ENCODE measurements at places on chromosomes 16 and 17.
A peak's percentile ranks its signal among the peaks of the same experiment; 100 is the strongest.

GRCh38 chr17:78576389-78577112, 645 bp downstream of the DNAH17 start:
- no peaks in the 10 kb centered on the region for H3K4me1 ChIP-seq
- H3K27me3 ChIP-seq = no peaks in the 10 kb centered on the region
- no peak for DNase-seq
- H3K27ac ChIP-seq = no peak overlapping the region
- no peak overlapping the region for H3K4me3 ChIP-seq

DNA sequence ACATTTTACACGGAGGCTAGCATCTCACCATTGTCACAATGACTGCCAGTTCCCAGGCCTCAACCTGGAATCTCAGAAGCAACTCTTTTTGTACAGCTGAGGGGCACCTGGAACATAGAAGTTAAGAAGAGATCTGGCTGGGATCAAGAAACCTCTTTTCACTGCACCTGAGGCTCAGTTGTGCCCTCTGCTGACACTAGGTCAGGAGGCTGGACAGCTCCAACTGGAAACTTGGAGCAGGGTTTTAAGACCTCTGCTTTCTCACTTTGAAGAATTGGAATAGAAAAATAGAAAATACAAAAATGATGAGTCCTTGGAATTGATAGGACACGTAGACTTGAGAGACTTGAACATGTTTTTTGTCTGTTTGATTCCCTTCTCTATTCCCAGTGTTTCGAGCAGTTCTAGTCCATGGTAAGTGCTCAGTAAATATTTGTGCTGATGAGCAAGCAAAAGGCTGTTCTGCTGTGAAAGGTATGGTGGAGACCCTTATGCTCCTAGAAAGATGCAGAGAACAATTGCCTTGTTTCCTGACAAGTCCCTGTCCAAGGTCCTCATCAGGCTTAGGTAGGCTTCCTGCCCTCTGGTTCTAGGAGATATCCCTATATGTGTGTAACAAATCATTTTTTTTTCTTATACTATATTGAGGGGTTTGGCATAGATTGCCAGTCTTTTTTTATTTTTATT, 13.6 kb upstream of the PPM1D start:
- no peak overlapping the region for H3K4me3 ChIP-seq
- no peak for DNase-seq
- H3K27ac ChIP-seq = no peak overlapping the region
- H3K27me3 ChIP-seq = no peaks in the 10 kb centered on the region

GRCh38 chr16:28492511-28492910, 637 bp upstream of the CLN3 start:
- peaks cover 46% of the 10 kb centered on the region for H3K4me1 ChIP-seq
- H3K27me3 ChIP-seq = no peaks in the 10 kb centered on the region
- no peak for DNase-seq
- H3K27ac ChIP-seq = peak overlapping the region; percentile 99
- H3K4me3 ChIP-seq = peak overlapping the region; percentile 96

GRCh38 chr17:32777436-32777835, 99.5 kb downstream of the MYO1D start:
- H3K36me3 ChIP-seq = no peaks in the 10 kb centered on the region
- no peak for DNase-seq
- H3K27me3 ChIP-seq = no peaks in the 10 kb centered on the region
- no peaks in the 10 kb centered on the region for H3K4me1 ChIP-seq

GRCh38 chr17:1561420-1562175, 994 bp downstream of the PITPNA start:
- DNase-seq = no peak
- peaks cover 20% of the 10 kb centered on the region for H3K4me1 ChIP-seq
- H3K27me3 ChIP-seq = no peaks in the 10 kb centered on the region
- peaks cover 5% of the 10 kb centered on the region for H3K36me3 ChIP-seq
- H3K27ac ChIP-seq = peak overlapping the region; percentile 53
- peak overlapping the region; percentile 60 for H3K4me3 ChIP-seq

DNA sequence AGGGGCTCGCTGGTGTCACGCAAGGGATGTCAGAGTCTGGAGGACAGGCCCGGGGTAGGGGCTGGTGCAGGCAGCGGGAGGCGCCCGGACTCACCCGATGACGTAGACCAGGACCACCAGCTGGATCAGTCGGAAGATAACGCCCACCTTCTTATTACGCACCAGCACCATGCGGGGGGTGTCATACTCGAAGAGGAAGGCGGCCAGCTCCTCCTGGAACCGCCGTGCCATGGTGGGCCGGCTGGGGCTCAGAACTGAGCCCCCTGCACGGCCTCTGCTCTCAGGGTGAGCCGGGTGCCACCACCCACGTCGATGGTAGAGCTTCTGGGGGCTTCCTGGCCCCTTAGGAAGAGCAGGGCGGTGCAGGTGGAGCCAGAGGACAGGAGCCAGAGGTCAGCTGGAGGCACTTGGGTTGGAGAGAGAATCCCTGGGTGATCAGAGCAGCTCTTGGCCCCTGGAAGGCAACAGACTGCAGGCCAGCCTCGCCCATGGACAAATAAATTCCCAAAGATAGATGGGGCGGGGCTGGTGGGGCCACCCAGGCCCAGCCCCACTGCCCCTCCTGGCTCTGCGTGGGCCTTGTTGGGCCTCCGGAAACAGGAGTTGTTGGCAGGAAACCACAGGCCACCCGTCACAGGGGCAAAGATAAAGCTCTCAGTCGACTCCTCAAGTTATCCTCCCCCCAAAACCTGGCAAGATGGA, at the start of gene P2RX1:
TSS of gene P2RX1 (minus strand) at position 471 of the 702 bp plus-strand sequence. CDS start at position 231, 240 bp downstream.
- no peak within 1 kb of the TSS for H3K27ac ChIP-seq
- no peak for DNase-seq
- peaks cover 28% of the 10 kb centered on the region for H3K4me1 ChIP-seq
- H3K36me3 ChIP-seq = no peaks in the 10 kb centered on the region

- peak; percentile 51 for DNase-seq
- no peaks in the 10 kb centered on the region for H3K4me1 ChIP-seq
- peaks cover 64% of the 10 kb centered on the region for H3K36me3 ChIP-seq
- no peak overlapping the region for H3K27ac ChIP-seq
- H3K27me3 ChIP-seq = no peaks in the 10 kb centered on the region
These were observed 32.0 kb downstream of the MBTPS1 start for GRCh38 chr16:84084570-84085270.

DNA sequence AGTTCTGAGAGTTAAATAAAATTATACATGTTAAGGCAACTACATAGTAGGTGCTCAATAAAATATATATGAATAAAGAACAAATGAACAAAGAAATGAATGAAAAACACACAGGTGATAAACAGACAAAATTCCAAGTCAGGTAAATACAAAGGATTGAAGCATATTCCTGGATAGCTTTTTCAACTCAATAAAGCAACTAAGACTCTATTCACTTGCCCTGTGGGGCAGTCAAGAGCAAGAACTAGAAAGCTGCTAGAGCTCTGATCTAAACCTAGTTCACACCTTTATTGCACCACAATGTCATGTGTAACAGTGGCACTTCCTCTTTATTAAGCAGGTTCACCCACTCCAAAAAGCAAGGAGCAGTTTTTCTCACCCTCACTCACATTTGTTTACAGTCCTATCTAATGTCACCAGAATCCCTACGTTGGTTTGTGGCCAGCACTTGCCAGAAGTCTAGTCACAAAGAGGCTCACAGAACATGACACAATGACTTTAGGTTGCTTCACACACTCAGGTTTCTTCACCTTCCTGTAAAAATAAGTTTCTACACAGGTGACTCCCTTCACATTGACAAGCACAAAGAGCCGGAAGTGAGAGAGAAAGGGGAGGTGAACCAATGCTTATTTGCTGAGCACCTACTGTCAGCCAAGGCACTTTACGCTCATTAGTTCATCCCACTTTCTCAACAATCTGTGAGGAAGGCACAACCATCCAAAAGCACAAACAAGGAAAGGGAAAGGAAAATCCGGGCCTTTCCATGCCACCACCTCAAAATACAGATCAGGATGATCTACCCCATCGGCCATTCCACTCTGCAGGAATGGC, 70.8 kb downstream of the XPO6 start:
- H3K27me3 ChIP-seq = no peaks in the 10 kb centered on the region
- H3K4me1 ChIP-seq = peaks cover 77% of the 10 kb centered on the region
- H3K36me3 ChIP-seq = no peaks in the 10 kb centered on the region
- H3K27ac ChIP-seq = peak overlapping the region; percentile 91

GRCh38 chr16:88968589-88969280, 8.3 kb downstream of the CBFA2T3 start:
- H3K36me3 ChIP-seq = no peaks in the 10 kb centered on the region
- DNase-seq = no peak
- peaks cover 13% of the 10 kb centered on the region for H3K4me1 ChIP-seq
- H3K27me3 ChIP-seq = peaks cover 14% of the 10 kb centered on the region

DNA sequence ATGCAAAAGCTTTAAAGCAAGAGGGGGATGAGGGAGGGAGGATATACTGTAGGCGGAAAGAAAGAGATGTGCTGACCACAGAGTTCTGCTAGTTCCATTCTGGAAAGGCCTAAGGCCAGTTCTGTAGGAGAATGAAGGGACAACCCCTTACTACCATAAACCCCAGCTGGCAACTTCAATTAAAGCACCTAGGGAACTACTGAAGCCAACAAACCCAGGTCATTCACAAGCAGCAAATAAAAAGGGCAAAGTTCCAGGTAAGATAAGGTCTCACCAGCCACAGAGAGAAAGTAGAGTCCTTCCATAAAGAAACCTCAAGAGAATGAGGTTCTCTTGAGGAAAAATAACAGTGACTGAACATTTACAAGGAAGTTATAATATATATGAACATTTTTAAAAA, 12.8 kb downstream of the TERF2 start:
- H3K4me1 ChIP-seq = no peaks in the 10 kb centered on the region
- no peak for DNase-seq
- no peak overlapping the region for H3K4me3 ChIP-seq
- H3K36me3 ChIP-seq = peaks cover 32% of the 10 kb centered on the region
- H3K27me3 ChIP-seq = no peaks in the 10 kb centered on the region
- H3K27ac ChIP-seq = no peak overlapping the region

DNA sequence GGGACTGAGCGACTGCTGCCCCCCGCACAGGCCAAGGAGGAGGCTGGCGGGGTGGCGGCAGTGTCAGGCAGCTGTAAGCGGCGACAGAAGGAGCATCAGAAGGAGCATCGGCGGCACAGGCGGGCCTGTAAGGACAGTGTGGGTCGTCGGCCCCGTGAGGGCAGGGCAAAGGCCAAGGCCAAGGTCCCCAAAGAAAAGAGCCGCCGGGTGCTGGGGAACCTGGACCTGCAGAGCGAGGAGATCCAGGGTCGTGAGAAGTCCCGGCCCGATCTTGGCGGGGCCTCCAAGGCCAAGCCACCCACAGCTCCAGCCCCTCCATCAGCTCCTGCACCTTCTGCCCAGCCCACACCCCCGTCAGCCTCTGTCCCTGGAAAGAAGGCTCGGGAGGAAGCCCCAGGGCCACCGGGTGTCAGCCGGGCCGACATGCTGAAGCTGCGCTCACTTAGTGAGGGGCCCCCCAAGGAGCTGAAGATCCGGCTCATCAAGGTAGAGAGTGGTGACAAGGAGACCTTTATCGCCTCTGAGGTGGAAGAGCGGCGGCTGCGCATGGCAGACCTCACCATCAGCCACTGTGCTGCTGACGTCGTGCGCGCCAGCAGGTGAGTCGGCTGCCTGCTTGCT, 5.6 kb upstream of the TMEM88 start:
- H3K4me1 ChIP-seq = peaks cover 26% of the 10 kb centered on the region
- no peak overlapping the region for H3K27ac ChIP-seq
- no peaks in the 10 kb centered on the region for H3K27me3 ChIP-seq
- H3K36me3 ChIP-seq = peaks cover 54% of the 10 kb centered on the region

DNA sequence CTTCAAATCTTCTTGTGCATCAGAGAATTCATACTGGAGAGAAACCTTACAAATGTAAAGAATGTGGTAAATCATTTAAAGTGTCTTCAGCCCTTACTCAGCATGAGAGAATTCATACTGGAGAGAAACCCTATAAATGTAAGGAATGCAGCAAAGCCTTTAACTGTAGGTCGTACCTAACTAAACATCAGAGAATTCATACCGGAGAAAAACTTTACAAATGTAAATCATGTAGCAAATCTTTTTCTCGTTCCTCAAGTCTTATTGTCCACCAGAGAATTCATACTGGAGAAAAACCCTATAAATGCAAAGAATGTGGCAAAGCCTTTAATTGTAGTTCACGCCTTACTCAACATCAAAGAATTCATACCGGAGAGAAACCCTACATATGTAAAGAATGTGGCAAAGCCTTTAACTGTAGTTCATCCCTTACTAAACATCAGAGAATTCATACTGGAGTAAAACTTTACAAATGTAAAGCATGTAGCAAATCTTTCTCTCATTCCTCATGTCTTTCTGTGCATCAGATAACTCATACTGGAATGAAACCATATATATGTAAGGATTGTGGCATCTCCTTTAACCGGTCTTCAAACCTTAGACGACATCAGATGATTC, 118.5 kb upstream of the ZNF267 start:
- H3K4me3 ChIP-seq = no peak overlapping the region
- no peaks in the 10 kb centered on the region for H3K4me1 ChIP-seq
- peaks cover 41% of the 10 kb centered on the region for H3K36me3 ChIP-seq
- DNase-seq = no peak
- H3K27ac ChIP-seq = no peak overlapping the region

- H3K27ac ChIP-seq = no peak overlapping the region
- H3K4me3 ChIP-seq = no peak overlapping the region
- DNase-seq = no peak
- no peaks in the 10 kb centered on the region for H3K36me3 ChIP-seq
These were observed 39.4 kb downstream of the LAT start for GRCh38 chr16:29024278-29024677.

DNA sequence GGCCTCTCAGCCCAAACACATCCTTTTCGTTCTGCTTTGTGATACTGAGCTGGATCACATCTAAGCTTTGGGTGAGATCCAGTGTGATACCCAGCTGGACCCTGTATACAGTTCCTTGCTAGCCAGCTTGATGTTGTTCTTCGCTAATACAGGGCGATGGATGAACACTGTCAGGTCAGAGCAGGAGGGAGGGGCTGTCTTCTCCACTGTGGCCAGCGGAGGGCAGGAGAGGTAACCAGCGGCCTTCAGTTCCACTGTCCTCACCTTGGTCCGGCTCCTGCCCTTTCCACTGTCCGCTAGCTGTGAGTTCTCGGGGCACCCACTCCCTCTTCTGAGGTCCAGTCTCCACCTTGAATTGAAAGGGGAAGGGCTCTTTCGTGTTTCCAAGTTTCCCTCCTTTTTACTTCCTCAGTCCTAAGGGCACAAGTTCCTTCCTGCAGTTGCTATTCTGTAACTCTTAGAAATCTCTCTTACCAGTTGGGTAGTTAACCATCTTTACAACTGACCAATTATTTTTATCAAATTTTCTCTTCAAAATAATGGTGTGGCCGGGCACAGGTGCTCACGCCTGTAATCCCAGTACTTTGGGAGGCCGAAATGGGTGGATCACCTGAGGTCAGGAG, 3.0 kb upstream of the ZNF213 start:
- no peak overlapping the region for H3K27ac ChIP-seq
- DNase-seq = no peak
- H3K27me3 ChIP-seq = no peaks in the 10 kb centered on the region
- H3K36me3 ChIP-seq = no peaks in the 10 kb centered on the region

DNA sequence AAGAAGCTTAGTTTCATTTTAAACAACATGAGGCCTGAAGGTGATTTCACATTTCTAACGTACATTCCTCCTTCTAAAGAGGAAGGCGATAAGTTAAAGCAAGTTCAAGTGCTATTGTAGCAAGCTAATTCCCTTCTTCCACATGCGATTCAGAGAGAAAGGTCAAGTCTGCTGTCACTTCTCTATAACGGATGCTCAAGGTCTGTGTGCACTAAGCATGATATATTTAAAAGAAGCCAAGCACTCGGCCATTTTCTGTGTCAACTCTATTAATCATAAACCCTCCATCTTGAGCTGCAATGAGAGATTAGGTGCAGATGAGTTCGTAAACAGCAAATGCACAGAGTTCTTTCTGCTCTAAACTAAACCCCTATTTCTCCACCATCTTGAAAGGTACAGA, 568.8 kb upstream of the ZFHX3 start:
- H3K27ac ChIP-seq = no peak overlapping the region
- H3K4me1 ChIP-seq = no peaks in the 10 kb centered on the region
